Activated CD8-positive, alpha-beta memory T cell treated with anti-CD3 and anti-CD28 coated beads for 1 hour (primary cell): ENCODE measurements at places on chromosomes 7 and 10.

DNA sequence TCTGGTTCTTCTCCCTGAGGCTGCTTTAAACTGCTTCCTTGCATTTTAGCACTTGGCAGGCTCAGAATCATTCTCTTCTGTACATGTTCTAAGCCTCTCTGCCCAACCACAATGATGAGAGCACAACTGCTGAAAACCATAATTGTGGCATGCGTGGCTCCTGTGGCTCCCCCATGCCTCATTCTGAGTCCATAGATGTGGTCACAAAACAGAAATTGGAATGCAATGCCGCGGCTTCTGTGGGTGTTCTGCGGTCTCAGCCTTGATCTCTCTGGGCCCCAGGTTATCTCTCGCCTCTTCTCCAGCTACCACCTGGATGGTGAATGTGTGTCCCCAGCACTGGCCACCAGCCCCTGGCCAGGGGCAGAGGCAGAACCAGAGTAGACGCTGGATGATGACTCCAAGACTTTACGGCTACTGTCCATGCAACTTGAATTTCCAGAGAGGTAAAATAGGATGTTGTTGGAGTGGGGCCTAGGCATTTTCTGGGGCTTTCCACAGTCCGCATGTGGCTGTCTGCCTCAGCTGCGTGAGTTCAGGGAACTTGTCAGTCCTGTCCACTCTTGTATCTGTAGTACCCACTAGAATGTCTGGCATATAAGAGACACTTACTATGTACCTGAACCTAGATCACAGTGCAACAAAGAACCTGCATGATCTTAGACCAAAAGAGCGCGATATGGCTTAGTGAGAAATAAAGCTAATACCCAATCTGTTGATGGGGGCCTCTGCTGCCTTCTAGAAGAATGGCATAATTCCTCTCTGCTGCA, 52.4 kb upstream of the ADRB1 start:
- DNase-seq = no peak

DNA sequence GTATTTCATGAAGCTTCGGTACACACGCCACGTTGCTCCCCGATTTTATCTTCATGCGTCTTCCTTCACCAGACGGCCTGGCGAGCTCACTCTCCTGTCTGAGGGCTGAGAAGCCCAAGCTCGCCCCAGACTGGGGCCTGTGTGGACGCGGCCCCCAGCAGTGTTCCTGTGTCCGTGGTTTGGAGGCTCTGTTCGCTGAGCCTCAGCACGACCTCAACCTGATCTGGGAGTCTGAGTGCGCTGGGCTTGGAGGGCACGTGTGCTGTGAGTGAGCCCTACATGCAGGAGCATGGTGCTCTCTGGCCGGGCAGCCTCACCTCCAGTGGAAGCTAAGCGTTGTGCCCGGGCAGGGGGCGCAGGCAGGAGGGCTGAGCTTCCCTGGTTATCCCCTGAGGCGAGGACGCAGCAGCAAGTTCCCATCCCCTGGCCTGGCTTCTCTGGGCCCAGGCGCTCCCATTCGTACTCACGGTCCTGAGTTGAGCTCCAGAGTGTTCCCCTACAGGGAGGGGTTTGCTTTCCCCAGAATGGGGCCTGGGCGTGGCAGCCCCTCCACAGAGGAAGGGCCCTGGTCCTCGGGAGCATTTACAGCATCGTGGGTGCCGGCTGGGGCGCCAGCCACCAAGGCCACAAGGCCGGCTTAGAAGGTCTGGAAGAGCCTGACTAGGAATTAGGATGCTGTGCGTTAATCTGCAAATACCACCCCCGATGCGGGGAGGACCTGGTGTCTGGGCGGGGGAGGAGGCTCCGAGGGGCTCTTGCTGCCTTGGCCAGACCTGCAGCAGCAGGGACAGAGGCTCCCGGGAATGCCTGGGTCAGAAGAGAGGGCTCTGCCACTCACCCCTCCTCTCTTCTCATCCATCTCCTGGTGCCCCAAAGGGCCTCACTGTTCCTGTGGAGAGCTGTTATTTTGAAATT, 400.6 kb downstream of the DNAJB6 start:
- no peak for DNase-seq

- DNase-seq = no peak
These were observed 110.1 kb upstream of the INSYN2A start for GRCh38 chr10:127306479-127306878.

DNA sequence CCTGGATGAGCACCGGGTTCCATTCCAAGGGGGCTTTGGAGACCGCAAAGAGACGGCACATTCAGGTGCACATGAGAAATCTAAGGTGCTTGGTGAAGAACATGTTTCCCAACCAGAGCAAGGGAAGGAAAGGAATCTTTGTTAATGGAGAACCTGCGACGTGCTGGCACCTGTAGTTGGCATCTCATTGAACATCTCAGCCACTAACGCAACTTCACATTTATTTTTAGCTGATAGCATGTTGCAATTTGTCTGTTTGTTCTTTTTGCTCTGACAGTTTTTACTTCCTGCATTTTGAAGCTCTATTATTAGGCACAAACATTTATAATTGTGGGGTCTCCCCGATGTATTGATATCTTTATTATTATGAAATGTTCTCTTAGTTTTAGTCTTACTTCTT, 316.7 kb downstream of the TCERG1L start:
- no peak for DNase-seq

DNA sequence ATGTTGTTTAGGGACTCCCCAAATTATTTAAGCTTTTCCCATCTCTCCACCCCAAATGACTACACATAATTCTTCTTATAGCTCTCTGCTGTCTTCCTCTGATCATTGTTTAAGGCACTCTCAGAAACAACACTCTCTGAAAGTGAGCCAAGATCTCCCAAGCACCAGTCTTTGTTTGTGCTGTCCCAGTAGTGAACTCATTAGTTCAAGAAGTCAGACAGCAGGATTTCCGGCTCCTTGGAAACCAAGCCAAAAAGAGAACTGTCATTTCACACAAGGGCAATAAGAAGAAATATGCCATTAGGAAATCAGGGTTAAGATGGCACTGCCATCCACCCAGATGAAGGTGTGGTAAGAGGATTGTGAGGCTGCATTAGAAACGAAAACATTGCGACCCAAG, 83.1 kb downstream of the FZD1 start:
- no peak for DNase-seq

DNA sequence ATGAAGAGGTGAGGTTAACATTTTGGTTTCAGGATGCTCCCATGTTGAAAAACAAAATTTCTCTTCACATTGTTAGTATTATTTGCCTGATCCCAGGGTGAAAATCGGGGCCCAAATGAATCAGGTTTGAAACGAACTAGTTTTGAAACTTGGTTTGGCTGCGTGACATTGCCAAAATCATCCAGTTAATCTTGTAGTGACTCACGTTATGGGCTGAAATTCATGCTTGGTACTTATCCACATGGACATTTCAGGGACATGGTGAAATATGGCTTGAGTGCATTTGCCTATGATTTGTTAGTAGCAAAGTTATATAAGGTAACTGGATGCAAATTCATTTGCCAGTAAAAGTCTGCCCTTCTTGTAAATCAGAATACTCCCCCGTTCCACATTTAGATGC, 97.3 kb downstream of the CFAP58 start:
- DNase-seq = no peak
